ENCODE measurements at places on chromosomes 2 and 18.

DNA sequence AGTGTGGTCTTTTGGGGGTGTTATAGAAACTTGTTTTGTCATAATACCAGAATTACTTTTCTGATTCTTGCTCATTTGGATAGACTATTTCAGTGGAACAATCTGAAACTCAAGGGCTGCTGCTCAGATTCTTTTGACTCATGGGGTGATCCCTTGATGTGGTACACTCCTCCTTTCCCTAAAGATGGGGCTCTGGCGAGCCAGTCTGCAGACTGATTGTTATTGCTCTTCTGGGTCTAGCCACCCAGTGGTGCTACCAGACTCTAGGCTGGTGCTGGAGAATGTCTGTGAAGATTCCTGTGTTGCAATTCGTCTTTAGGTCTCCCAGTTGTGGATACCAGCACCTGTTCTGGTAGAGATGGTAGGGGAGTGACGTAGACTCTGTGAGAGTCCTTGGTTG lies 4.2 kb upstream of the MARS2 start:
- no peak for DNase-seq

DNA sequence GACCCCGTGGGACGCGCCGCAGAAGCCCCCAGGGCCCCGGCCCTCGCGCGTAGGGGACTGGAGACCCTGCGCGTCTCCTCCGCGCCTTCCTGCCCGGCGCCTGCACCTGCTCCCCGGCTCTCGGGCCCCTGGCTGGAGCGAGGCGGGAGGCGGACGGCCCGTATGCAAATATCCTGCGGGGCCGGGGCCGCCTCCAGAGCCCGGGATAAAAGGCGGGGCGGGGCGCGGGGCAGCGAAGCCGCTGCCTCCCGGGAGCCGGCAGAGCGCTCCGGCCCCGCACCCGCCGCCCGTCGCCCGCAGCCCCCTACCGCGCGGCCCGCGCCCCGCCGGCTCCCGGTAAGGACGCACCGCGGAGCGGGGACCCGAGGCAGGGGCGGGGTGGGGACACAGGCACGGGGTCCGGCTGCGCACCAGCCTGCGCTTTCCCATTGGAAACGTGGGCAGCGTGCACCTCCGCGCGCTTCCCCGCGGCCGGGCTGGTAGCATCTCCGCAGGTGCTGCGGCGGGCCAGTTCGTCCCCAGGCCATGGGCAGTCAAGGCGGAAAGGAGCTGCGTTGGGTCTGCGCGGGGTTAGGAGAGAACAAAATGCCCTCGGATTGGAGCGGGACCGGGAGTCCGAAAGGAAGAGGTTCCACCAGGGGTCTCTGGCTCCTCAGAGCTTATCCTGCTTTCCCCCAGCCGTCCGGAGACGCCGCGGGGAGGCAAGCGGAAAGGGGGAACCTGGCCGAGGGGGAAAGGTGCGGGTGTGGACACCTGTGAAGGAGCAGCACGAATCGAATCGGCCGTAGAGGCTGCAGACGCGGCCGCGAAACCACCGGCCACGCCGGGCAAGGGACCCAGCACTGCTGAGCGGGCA lies at the start of gene ATP6V1C2:
Gene ATP6V1C2, plus strand, starts transcription at position 235 of the 856 bp plus-strand sequence. CDS start 1,220 bp downstream, outside the sequence.
- DNase-seq = peak; percentile 13

- DNase-seq = no peak
These were observed 44.6 kb upstream of the ACVR1 start for GRCh38 chr2:157920736-157921135.

GRCh38 chr2:215772003-215772402 lies 241.3 kb downstream of the MREG start:
- no peak for DNase-seq

- no peak for DNase-seq
These were observed 54.7 kb downstream of the CDKL4 start for GRCh38 chr2:39188960-39189494.

DNA sequence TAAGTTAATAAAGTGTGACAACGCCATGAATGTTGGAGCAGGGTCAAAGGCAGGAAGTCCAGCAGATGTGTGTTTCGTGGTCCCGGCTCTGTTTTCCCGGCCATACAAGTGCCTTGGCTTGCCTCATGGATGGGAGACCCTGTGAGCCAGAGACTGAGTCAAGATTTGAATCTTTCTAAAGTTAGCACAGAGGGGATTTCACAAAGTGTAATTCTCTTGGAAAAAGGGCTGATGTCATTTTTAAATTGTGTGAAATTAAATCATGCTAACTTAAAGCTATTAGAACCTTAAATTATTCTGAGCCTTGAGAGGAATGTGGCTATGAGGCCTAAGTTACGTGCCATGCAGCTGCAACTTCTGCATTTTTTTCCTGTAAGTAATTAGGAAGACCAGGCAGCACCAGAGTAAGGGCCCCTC lies 38.3 kb upstream of the RALBP1 start:
- no peak for DNase-seq

Measured in stimulated activated CD4-positive, alpha-beta T cell treated with anti-CD3 and anti-CD28 coated beads, Interleukin-4, amount 100 ng/mL, for 1 hour (primary cell).